ENCODE measurements at places on chromosomes 7 and 10.

- DNase-seq = no peak
Measured at GRCh38 chr7:96026010-96026409, 253.7 kb downstream of the DYNC1I1 start.

GRCh38 chr10:126584836-126585235, 85.7 kb downstream of the C10orf90 start:
- no peak for DNase-seq

DNA sequence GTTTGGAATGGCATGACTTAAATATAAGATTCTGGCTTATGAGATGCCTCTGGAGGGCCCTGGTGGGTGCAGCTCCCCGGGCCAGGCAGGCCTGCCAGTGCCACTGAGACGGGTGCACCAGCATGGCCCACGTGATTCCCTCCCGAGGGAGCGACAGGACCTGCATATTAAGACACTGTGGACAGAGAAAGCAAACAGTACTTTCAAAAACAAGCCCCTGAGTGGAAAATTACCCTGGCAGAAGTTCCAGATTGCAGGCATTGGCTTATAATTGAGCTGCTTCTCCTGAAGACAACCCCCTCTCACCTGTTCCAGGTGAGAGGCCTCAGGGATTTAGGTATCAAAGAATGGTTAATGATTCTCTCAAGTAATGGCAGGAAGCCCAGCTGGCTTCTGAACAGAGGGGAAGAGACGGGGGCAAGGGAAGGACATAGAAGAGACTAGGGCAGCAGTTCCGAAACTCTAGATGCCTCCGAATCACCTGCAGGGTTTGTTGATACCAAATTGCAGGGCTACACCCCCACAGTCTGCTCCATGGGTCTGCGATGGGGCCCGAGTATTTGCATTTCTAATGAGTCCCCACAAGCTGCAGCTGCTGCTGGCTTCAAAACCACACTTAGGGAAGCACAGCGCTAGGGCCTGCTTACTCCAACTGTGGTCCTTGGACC, 66.0 kb upstream of the DOCK1 start:
- no peak for DNase-seq

GRCh38 chr10:105783936-105784483, 1142.9 kb downstream of the SORCS3 start:
- no peak for DNase-seq

GRCh38 chr10:22959950-22960349, 32.1 kb downstream of the ARMC3 start:
- no peak for DNase-seq

GRCh38 chr10:103905441-103905840, 12.5 kb downstream of the STN1 start:
- no peak for DNase-seq

DNA sequence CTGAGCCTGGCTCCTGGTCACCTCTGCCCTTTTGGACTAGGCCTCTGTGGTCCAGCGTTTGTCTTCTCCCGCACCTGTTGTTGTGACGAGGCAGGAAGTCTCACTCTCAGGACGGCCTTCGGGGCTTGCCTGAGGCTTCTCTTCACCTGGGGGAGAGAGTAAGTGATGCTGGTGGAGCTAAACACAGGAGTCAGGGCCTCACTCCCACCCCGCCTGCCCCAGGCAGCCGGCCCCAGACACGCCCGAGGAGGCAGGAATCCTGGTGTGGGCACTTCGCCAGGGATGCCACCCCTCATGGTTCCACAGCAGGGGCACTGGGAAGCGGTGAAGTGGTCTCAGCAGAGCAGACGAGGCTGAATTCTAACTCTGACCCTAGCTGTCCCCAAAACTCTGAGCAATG, 42.4 kb downstream of the IL2RA start:
- DNase-seq = no peak

DNA sequence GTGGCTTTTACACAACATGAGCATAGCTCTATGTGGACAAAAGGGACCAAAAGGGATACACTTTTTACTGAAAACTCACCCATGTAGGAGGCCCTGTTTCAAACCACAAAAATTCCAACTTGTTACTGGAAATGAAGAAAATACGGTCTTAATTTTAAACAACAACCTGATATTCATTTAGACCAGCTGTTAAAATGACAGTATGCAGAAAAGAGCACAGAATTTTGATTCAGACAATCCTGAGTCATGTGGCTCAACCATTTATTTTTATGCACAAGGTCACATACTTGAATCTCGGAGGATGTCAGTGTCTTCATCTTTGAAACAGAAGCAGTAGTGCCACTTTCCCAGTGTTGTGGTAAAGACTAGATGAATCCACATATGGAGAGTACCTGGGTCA, 426.5 kb upstream of the NFE2L3 start:
- no peak for DNase-seq

Measured in CD4-positive, alpha-beta T cell treated with Interleukin-6 at 100 ng/mL for 8 hours (primary cell).